ENCODE measurements at places on chromosomes 5 and 9.

DNA sequence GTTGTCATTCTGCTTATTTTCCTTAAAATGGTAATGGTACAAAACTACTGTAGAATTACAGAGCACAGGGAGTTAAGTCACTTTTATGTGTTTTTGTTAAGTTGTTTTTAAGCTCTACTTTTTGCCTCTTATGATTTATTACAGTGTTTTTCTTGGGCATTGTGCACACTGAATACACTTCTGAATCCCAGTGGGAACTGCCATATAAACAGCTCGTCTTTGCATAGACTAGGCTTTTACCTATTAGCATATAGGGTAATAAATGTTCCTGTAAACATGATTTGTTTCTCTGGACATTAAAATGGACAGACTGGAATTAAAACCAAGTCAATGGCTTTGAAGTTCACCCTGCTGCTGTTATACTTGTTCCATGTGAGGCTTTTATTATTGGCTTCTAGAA is 12.2 kb downstream of the KLF9 start:
- H3K4me1 ChIP-seq, result no peaks in the 10 kb centered on the region
- H3K27me3 ChIP-seq, result no peaks in the 10 kb centered on the region
- no peak for DNase-seq
- H3K36me3 ChIP-seq, result no peaks in the 10 kb centered on the region

GRCh38 chr9:95670122-95670521 is 153.4 kb upstream of the PTCH1 start:
- H3K4me1 ChIP-seq, result no peaks in the 10 kb centered on the region
- DNase-seq, result no peak
- H3K4me3 ChIP-seq, result no peak overlapping the region

DNA sequence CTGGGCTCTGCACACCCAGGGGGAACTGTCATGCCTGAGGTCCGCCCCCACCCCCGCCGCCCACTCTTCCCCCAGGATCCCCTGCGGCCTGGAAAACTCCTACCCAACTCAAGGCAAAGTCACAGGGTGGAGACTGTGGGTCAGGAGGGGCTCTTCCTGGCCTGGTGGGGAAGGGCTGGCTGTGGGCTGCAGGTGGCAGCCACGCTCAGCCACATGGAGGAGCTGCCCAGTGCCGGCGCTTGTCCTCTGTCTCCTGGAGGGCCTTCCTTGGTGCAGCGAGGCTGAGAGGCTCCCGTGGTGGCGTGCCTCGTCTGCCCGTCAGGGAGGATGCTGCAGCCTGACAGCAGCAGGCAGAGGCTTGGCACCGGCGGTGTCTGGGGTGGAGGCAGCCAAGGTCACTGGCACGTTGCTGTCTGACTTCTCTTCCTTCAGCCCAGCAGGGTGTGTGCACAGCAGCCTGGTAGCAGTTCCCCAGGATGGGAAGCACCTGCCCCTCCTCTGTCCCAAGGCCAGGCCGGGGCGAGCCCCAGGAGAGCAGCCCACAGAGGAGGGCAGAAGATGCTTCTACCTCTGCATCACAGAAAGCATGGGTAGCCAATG is 78.1 kb downstream of the ADAMTS2 start:
- H3K4me3 ChIP-seq, result no peak overlapping the region
- H3K36me3 ChIP-seq, result peaks cover 6% of the 10 kb centered on the region
- H3K4me1 ChIP-seq, result peaks cover 60% of the 10 kb centered on the region
- no peak for DNase-seq

DNA sequence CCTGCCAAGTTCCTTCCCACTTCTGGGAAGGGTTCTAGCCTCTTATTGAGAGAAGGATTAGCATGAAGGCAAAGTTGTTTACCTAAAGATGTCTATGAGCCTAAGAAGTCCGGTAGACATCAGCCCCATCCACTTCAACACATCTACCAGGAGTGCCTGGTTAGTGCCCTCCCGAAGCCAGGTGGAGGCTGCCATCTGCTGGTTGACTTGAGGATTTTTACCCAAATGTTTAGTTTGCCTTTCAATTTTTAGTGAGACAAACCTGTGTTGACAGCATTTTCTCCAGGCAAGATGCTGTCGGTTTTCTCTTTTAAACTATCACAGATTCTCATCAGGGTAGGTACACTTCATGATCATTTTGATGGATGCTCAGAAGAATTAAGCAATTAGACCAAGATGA is 83.6 kb upstream of the TNFSF8 start:
- peaks cover 3% of the 10 kb centered on the region for H3K36me3 ChIP-seq
- peaks cover 20% of the 10 kb centered on the region for H3K4me1 ChIP-seq
- H3K4me3 ChIP-seq, result no peak overlapping the region
- DNase-seq, result peak; percentile 64

DNA sequence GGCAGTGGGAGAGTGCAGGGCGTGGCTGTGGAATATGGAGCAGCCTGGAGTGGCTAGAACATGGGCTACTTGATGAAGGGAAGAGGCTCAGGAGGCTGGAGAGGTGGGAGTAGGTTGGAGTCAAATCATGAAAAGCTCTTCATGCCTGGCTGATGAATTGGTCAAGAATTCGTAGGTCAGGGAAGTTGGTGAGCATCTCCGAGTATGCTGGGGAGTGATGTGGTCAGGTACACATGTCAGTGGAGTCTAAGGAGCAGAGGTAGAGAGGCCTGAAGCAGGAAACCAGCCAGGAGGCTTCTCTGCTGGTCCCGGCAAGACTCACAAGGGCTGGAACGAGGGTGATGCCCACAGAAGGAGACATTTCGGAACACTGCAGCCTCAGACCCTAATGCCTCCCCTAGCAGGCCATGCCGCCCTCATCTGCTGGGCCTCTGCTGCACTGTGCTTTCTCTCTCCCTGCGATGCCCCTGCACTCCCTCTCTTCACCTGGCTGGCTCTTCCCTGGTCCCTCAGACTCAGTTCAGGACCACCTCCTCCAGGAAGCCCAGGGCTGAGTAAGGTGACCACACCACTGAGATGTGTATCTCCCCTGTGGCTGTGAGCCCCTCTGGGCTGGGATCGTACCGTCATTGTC is 33.6 kb downstream of the TMOD1 start:
- H3K27me3 ChIP-seq, result no peaks in the 10 kb centered on the region
- no peaks in the 10 kb centered on the region for H3K36me3 ChIP-seq
- H3K4me3 ChIP-seq, result no peak overlapping the region
- no peak for DNase-seq

GRCh38 chr9:81565144-81565543 is 124.2 kb downstream of the TLE1 start:
- peaks cover 22% of the 10 kb centered on the region for H3K4me1 ChIP-seq
- no peak overlapping the region for H3K4me3 ChIP-seq
- no peaks in the 10 kb centered on the region for H3K27me3 ChIP-seq
- DNase-seq, result no peak
- no peaks in the 10 kb centered on the region for H3K36me3 ChIP-seq

- DNase-seq, result peak; percentile 5
- H3K27me3 ChIP-seq, result no peaks in the 10 kb centered on the region
- H3K4me1 ChIP-seq, result no peaks in the 10 kb centered on the region
- no peak overlapping the region for H3K27ac ChIP-seq
- H3K4me3 ChIP-seq, result peak overlapping the region; percentile 88
- no peaks in the 10 kb centered on the region for H3K36me3 ChIP-seq
Observed at GRCh38 chr9:17135295-17136160, 688 bp downstream of the CNTLN start.

DNA sequence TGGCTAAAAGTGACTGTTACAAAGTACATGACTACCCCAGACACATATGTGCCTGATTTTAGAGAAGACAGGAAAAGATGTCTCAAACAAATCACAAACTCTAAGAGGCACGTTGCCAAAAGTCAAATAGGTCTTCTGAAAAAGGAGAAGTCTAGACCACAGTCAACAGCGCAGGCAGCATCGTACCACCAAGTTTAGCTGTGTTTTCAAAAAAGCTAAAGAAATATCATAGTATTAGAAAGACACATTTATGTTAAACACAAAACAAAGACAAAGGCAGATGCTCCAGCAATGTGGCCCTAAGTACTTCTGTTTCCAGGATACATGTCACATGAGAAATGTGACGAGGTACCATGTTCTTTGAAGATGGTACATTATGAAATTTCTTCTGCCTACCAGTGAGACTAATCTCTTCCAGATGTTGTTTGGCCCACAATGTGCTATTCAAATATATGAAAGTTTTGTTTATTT is 43.5 kb downstream of the LPAR1 start:
- no peaks in the 10 kb centered on the region for H3K36me3 ChIP-seq
- DNase-seq, result no peak
- no peaks in the 10 kb centered on the region for H3K27me3 ChIP-seq
- H3K27ac ChIP-seq, result no peak overlapping the region
- no peaks in the 10 kb centered on the region for H3K4me1 ChIP-seq
- no peak overlapping the region for H3K4me3 ChIP-seq

GRCh38 chr5:93677359-93677891 is 64.0 kb downstream of the POU5F2 start:
- no peak overlapping the region for H3K27ac ChIP-seq
- H3K27me3 ChIP-seq, result no peaks in the 10 kb centered on the region
- DNase-seq, result no peak
- H3K4me3 ChIP-seq, result no peak overlapping the region

- H3K4me3 ChIP-seq, result no peak overlapping the region
- H3K27ac ChIP-seq, result no peak overlapping the region
- no peak for DNase-seq
Observed at GRCh38 chr9:125842242-125842641, 95.1 kb downstream of the PBX3 start.

Data from trophoblast cell (in vitro differentiated cells and primary cell).